ENCODE measurements at places on chromosomes 1 and 21. TPM values are rescaled to one million over a fixed set of nuclear protein-coding genes. Genes with fewer than 3 reads are reported as not detected.

DNA sequence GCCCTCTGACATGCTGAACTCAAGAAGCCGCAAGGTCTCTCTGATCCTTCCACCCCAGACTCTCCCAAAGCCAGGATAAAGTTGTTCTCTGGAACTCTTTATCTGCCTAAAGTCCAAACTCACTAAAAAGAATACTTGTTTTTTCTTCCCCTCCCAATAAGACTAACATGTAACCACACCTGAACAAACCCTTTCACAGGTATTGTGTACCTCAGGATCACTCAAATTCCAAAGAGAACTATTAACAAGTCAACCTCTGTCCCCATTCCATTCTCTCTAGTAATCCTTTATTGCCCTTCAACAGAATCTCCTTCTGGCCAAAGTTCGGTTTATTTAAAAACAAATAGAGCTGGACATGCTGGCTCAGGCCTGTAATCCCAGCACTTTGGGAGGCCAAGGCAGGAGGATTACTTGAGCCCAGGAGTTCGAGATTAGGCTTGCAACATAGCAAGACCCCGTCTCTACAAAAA is 4.1 kb upstream of the TOE1 start:
- no peak overlapping the region for H3K4me3 ChIP-seq
- no peak for DNase-seq
- H3K27me3 ChIP-seq: no peaks in the 10 kb centered on the region
- H3K27ac ChIP-seq: peak overlapping the region; percentile 59

DNA sequence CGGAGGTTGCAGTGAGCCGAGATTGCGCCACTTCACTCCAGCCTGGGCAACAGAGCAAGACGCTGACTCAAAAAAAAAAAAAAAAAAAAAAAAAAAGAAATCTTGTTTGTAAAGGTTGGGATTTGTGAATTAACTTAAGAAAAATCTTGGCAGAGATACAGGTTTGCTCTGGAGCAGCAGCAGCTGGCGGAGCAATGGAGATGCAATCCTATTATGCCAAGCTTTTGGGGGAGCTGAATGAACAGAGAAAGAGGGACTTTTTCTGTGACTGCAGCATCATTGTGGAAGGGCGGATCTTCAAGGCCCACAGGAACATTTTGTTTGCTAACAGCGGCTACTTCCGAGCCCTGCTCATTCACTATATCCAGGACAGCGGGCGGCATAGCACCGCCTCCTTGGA is 5.6 kb downstream of the ZBTB8B start:
- H3K4me3 ChIP-seq: no peak overlapping the region

- H3K27me3 ChIP-seq: no peaks in the 10 kb centered on the region
- H3K4me3 ChIP-seq: no peak overlapping the region
- H3K36me3 ChIP-seq: no peaks in the 10 kb centered on the region
- H3K4me1 ChIP-seq: no peaks in the 10 kb centered on the region
Observed at GRCh38 chr1:112927462-112927990, 28.5 kb downstream of the SLC16A1 start.

DNA sequence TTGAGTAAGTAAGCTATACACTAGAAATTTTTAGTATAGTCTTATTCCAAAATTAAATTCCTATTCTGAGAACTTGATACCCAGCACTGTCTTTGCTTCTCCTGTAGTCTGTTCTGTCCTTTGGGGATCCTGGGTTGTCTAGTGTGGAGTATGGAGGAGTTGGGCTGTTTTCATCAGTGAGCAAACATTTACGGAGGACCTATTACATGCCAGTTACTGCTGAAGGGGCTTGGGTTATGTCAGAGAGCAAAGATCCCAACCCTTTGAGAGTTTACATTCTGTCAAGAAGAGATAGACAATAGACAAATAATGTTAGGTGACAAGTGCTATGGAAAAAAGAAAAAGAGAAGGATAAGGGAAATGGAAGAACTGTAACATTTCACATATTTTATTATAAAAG is 9.0 kb downstream of the TRAPPC10 start:
- H3K4me1 ChIP-seq: peaks cover 85% of the 10 kb centered on the region
- H3K4me3 ChIP-seq: no peak overlapping the region
- peak overlapping the region; percentile 33 for H3K27ac ChIP-seq
- no peaks in the 10 kb centered on the region for H3K27me3 ChIP-seq
- no peaks in the 10 kb centered on the region for H3K36me3 ChIP-seq

DNA sequence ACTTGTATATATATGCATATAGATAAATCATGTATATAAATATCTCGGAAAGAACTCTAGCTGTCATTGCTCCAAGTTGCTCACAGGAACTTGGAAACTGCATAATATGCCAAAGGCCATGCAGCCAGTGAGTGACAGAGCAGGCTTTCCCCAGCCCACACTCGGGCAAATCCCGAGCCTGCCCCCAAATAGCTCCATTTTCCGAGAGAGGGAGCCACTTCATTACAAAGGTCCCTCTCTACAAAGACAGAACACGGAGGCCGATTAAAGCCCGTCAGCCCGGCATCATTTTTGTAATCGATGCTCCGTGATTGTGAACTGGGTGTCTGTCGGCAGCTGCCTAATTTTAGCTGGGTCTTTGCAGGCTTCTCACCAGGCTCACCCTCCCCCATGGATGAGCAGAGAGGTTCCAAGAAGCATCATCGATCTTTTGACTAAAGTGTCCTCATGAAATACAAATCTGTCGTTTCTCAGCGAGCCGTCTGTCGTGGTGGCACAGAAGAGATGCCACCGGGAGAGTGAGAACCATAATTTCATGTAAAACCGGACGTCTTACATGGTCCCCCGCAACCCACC is 663.9 kb downstream of the PTPRU start:
- no peaks in the 10 kb centered on the region for H3K36me3 ChIP-seq
- no peak for DNase-seq
- H3K4me1 ChIP-seq: no peaks in the 10 kb centered on the region
- H3K27ac ChIP-seq: no peak overlapping the region

DNA sequence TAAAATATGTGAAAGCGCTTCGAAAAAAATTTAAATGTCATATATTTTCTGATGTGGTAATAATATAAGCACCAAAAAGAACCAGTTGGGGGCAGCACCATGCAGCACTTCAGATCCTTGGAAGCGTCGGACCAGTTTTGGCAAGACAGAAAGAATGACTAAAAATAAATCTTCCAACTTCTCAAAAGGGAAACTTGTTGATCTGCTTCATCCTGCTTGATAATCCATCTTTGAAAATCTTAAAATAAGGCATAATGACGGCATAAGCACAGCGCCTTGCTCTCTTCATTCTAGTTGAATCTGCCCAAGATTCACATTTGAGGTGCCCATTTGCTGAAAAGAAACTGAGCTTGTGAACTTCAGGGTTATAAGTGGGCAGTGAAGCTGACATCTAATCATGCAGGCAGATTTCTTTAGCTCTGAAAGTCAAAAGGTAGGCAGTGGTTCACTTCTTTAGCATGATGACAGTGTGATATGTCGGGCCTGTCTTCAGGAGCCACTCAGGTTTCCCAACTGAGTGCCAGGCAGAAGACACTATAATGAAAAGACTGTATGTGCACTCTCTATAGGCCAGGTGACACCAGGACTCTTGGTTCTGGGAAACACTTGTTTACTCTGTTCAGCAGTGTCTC is 19.8 kb upstream of the MUTYH start:
- peaks cover 10% of the 10 kb centered on the region for H3K4me1 ChIP-seq
- H3K27me3 ChIP-seq: no peaks in the 10 kb centered on the region
- peak; percentile 89 for DNase-seq
- peak overlapping the region; percentile 42 for H3K27ac ChIP-seq
- H3K36me3 ChIP-seq: peaks cover 3% of the 10 kb centered on the region

- no peak overlapping the region for H3K27ac ChIP-seq
- no peaks in the 10 kb centered on the region for H3K36me3 ChIP-seq
- no peaks in the 10 kb centered on the region for H3K27me3 ChIP-seq
- DNase-seq: no peak
- H3K4me1 ChIP-seq: no peaks in the 10 kb centered on the region
Observed at GRCh38 chr1:230287674-230288315, 138.3 kb downstream of the PGBD5 start.

DNA sequence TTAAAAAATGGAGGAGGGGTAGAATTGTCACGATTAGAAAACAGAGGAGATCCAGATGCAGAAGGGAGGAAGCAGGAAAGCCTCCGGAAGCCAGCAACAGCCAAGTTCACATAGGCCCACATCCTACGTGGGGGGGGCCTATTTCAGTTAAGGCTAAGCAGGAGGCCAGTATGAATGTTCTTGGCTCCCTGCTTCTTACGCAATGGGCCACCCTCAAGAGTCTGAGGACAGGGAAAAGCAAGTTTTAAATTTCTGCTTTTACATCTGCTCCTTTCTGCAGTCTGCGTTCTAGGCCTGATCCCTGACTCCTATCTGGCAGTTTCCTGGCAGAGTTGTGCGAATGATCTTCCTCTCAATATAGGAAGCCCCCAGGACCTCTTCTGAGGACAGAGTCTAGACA is 30.6 kb downstream of the RABIF start:
- peaks cover 32% of the 10 kb centered on the region for H3K4me1 ChIP-seq
- no peaks in the 10 kb centered on the region for H3K36me3 ChIP-seq
- no peak overlapping the region for H3K4me3 ChIP-seq
- no peaks in the 10 kb centered on the region for H3K27me3 ChIP-seq

GRCh38 chr1:219548386-219548785 is 64.5 kb downstream of the ZC3H11B start:
- H3K4me1 ChIP-seq: no peaks in the 10 kb centered on the region
- no peak overlapping the region for H3K27ac ChIP-seq
- no peak for DNase-seq
- H3K4me3 ChIP-seq: no peak overlapping the region
- no peaks in the 10 kb centered on the region for H3K27me3 ChIP-seq
- H3K36me3 ChIP-seq: no peaks in the 10 kb centered on the region

- H3K4me3 ChIP-seq: no peak overlapping the region
- no peak for DNase-seq
- H3K4me1 ChIP-seq: no peaks in the 10 kb centered on the region
- H3K36me3 ChIP-seq: no peaks in the 10 kb centered on the region
- H3K27ac ChIP-seq: no peak overlapping the region
Observed at GRCh38 chr1:51073456-51073855, 28.6 kb upstream of the C1orf185 start.

GRCh38 chr21:46441961-46442498 is 16.7 kb upstream of the DIP2A start:
- no peaks in the 10 kb centered on the region for H3K27me3 ChIP-seq
- no peaks in the 10 kb centered on the region for H3K4me1 ChIP-seq
- H3K27ac ChIP-seq: no peak overlapping the region
- peaks cover 97% of the 10 kb centered on the region for H3K36me3 ChIP-seq
- DNase-seq: no peak

DNA sequence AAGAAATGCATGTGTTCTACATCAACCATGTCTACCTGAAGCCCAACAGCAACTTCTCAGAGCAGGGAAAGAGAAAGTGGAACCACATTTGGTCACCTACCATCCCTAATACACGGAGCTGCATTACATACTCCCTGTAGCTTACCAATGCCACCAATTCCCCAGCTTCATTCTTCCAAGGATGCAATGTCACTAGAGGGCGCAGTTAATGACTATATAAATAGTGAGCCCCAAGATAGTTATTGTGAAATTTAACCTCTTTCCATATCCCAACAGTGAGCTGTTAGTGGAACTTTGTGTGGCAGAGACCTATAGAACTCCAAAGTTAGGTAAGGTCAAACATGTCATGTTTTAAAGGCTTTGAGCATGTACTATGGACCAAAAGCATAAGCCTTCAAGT is 618.3 kb downstream of the SMYD3 start:
- no peaks in the 10 kb centered on the region for H3K4me1 ChIP-seq
- H3K36me3 ChIP-seq: no peaks in the 10 kb centered on the region
- no peak overlapping the region for H3K4me3 ChIP-seq
- H3K27me3 ChIP-seq: no peaks in the 10 kb centered on the region
- H3K27ac ChIP-seq: no peak overlapping the region

- DNase-seq: no peak
- no peaks in the 10 kb centered on the region for H3K36me3 ChIP-seq
- H3K4me1 ChIP-seq: no peaks in the 10 kb centered on the region
- H3K27me3 ChIP-seq: peaks cover 58% of the 10 kb centered on the region
- H3K4me3 ChIP-seq: no peak overlapping the region
- no peak overlapping the region for H3K27ac ChIP-seq
Observed at GRCh38 chr1:18158714-18159113, 51.1 kb downstream of the IGSF21 start.

GRCh38 chr1:219385787-219386427 is 212.2 kb downstream of the LYPLAL1 start:
- H3K4me1 ChIP-seq: no peaks in the 10 kb centered on the region
- no peak for DNase-seq
- H3K27ac ChIP-seq: no peak overlapping the region

DNA sequence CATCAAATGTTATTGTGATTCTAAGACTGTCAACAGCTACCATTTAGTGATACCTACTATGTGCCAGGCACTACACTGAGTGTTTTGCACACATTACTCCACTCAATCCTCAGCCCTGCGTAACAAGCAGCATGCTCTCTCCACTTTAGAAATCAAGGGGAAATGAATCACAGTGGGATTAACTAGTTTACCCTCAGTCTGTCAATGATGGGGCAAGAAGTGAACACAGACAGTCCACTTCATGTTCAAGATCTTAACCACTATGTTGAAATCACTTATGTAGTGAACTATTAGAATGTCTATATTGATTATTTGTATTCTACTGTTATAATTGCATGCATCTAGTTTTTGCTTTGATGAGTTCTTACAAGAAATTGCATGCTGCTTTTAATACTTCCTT is 165.3 kb downstream of the LTN1 start:
- no peaks in the 10 kb centered on the region for H3K36me3 ChIP-seq
- DNase-seq: no peak
- H3K27ac ChIP-seq: no peak overlapping the region
- H3K4me3 ChIP-seq: no peak overlapping the region

GRCh38 chr1:84480650-84481049 is 1.6 kb downstream of the RPF1 start:
- H3K36me3 ChIP-seq: peaks cover 37% of the 10 kb centered on the region
- peaks cover 7% of the 10 kb centered on the region for H3K27me3 ChIP-seq
- peaks cover 36% of the 10 kb centered on the region for H3K4me1 ChIP-seq
- no peak for DNase-seq
- peak overlapping the region; percentile 70 for H3K4me3 ChIP-seq

DNA sequence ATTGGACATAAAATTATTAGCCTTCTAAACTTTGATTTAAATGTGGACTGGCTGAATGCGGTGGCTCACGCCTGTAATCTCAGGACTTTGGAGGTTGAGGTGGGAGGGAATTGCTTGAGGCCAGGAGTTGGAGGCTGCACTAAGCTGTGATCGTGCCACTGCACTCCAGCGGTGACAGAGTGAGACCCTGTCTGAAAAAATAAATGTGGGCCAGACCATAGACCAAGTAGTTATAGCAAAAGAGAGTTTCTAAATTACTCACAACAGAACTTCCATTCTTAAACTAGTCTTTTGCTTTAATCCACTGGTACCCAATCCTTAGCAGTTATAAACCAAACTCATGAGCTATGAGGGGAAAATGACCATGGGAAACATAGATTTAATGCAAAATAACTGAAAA is 35.2 kb downstream of the RAP1A start:
- H3K36me3 ChIP-seq: no peaks in the 10 kb centered on the region
- H3K27ac ChIP-seq: no peak overlapping the region
- DNase-seq: no peak
- no peak overlapping the region for H3K4me3 ChIP-seq

Gene FCMR
- 3.7 TPM for polyA plus RNA-seq

Gene COL24A1
- 0.10 TPM for polyA plus RNA-seq

Gene TP73
- 2.4 TPM for polyA plus RNA-seq

Gene S100A14
- polyA plus RNA-seq: 70.2 TPM

Gene CFAP74
- not detected for polyA plus RNA-seq

Gene PPP1R12B
- polyA plus RNA-seq: 9.7 TPM

Gene AQP10
- polyA plus RNA-seq: not detected

Measured in stomach (tissue), 19 donors.